ENCODE measurements at places on chromosomes 11 and 22. TPM values are rescaled to one million over a fixed set of nuclear protein-coding genes. Genes with fewer than 3 reads are reported as not detected.

DNA sequence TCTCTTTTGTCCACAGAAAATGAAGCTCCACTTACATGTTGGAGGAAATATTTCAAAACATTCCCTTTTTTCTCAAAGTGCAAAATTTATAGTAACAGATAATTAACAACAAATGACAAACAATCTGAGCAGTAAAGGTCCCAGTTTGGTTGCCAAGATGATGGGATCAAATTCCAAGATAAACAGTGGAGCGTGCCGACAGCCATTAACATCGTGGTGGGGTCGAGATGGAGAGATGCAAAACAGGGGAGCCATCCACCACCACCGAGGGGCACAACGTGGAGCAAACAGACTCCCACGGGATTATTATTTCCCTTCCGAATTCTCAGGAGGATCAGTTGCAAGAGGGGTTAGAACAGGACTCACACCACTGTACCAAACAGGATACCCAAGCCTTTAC is 17.2 kb downstream of the MPPED2 start:
- H3K4me1 ChIP-seq: peaks cover 56% of the 10 kb centered on the region
- peaks cover 4% of the 10 kb centered on the region for H3K36me3 ChIP-seq
- no peak overlapping the region for H3K4me3 ChIP-seq
- no peaks in the 10 kb centered on the region for H3K27me3 ChIP-seq
- DNase-seq: no peak

DNA sequence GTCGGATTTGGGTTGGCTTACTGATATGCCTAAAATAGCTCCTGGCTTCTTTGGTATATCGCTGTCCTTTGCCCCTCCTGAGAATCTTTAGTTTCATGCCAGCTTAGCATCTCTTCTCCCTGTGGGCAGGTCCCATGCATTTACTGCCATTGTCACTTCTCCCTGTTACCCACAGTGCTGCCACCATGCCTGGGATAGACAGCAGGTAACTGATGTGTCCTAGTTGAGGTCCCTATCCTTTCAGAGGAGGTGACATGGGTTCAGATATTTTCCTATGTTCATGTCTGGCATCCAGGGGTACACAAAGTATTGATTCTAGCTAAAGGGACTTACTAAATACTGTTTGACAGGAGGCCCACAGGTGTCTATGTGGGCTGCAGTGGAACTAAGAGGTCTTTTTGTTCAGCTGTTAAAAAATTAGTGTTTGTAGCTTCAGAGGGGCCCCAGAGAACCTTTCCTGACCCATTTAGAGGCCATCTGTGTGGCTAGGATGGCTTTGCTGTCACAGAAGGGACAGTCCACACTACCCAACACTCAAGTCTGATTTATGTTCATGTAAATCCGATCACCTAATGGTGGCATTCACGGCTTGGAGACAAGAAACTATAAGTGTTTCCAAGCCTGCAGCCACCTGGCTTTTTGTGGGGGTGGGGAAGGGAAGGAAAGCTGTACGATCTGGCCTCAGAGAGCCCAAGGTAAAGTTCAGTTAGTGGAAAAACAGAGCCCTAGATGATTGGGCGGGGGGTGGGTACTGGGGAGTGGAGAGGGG is 8.5 kb downstream of the TIMP3 start:
- H3K27me3 ChIP-seq: no peaks in the 10 kb centered on the region
- no peak for DNase-seq
- H3K4me3 ChIP-seq: no peak overlapping the region
- H3K27ac ChIP-seq: no peak overlapping the region

DNA sequence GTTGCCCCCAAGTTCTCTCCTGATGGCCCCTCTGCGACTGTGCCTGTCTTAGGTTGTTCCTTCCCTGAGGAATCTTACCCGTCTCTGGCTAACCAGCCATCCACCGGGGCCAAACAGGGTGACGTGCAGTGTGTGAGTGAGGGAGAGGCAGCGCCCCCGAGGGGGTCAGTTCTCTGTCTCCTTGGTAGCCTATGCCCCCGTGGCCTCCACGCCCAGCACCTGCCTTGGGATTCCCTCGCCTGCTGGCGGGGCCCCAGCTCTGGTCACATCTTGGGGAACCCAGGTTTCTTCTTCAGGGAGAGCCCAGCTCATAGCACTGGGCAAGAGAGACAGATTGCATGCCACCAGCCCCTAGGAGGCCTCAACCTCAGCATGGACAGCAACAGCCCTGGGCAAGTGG is 5.8 kb downstream of the NXF1 start:
- no peaks in the 10 kb centered on the region for H3K27me3 ChIP-seq
- H3K27ac ChIP-seq: no peak overlapping the region
- no peak for DNase-seq

GRCh38 chr11:31996159-31996881 is 94.6 kb upstream of the RCN1 start:
- no peaks in the 10 kb centered on the region for H3K36me3 ChIP-seq
- no peak for DNase-seq
- no peak overlapping the region for H3K4me3 ChIP-seq

DNA sequence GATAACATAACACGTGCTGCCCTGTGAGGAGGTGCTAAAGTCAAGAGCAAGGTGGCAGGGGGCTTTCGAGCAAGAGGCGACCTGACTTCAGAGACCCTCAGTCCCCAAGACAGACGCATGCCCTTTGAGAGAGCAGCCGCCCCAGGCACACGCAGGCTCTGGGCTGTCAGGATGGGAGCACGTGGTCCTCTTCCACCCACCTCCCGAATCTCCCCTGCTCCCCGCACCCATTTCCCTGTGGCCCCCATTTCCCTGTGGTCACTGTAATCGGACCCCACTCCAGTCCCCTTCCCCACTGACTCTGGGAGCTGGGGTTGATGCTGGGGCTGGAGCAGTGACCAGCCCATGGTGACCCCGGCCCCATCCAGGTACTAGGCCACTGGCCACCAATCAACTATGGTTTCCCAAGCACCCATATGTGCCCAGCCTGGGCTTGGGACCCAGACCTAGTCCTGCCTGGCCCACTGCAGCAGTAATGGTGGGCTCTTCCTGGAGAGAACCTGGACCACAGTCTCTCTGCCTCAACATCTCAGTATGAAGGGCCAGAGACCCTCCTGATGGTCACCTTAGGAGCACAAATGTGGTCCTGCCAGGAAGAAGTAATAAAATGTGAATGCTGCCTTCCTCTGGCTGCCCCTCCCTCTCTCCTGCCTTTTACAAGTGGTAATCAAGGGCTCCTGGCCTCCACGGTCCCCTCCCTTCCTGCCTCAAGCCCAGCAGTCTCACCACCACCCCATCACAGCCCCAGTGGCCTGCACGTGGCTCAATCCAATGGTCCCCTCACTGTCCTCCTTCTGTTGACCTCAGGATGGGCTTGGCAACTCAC is 39.0 kb downstream of the IGLL5 start:
- H3K27ac ChIP-seq: no peak overlapping the region
- no peak overlapping the region for H3K4me3 ChIP-seq
- H3K36me3 ChIP-seq: no peaks in the 10 kb centered on the region
- DNase-seq: no peak
- peaks cover 23% of the 10 kb centered on the region for H3K4me1 ChIP-seq

GRCh38 chr11:92460213-92460612 is 235.6 kb downstream of the FAT3 start:
- no peak overlapping the region for H3K4me3 ChIP-seq
- no peaks in the 10 kb centered on the region for H3K27me3 ChIP-seq
- DNase-seq: no peak

The CADM1 gene
- 27.3 TPM for total RNA-seq

The MMP8 gene
- not detected for total RNA-seq

The SYT8 gene
- total RNA-seq: not detected

The CHRNA10 gene
- 0.73 TPM for total RNA-seq

The HOATZ gene
- total RNA-seq: not detected
